Left renal cortex interstitium (tissue), 4 donors: ENCODE measurements at places on chromosomes 1 and 21. TPM values are rescaled to one million over a fixed set of nuclear protein-coding genes. Genes with fewer than 3 reads are reported as not detected.

DNA sequence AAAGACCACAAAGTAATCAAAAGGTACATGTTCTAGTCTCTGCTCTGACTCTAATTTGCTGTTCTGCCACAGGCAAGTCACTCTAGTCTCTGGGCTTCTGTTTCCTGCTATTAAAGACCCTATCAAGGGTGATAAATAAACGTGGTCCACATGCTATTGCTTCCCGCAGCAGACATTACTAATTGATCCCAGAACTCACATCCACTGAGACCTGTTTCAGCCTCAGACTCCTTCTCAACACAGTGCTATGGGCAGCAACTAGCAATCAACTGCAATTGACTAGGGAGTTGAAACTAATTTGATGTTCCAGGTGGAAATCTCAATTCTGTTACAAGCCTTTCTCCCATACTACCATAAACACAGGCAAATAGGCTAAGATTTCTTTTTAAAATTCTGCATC is 150.5 kb downstream of the KAZN start:
- DNase-seq = no peak

DNA sequence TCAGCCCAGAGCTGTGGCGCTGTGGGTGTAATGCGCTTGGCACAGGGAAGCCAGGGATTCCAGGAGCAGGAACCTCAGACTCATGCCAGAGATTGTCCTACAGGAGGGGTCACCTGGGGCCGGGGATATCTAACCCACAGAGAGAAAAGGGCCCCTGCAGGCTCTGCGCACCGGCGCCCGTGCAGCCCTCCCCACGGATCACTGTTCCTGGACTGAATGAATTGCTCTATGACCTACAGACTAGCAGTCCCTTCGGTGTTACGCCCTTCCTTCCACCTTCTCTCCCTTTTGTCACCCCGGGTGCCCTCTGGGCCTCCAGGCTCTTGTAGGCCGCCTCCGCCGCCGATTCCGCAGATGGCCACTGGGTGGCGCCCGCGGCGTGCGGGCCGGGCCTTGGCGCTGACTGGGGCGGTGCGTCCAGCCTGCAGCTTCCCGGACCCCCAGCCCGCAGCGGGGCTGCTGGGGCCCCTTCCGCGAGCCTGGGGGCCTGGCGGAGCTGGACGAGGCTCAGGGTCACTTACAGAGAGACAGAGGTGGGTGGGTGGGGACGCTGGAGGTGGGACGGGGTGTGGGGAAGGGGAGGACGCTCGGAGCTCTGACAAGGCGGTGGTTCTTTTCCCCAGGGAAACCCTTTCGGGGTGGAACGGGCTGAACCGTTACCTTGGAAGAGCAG is 101.3 kb downstream of the IER5 start:
- DNase-seq = peak; percentile 25

KRTAP7-1 gene
- polyA plus RNA-seq = not detected

DNA sequence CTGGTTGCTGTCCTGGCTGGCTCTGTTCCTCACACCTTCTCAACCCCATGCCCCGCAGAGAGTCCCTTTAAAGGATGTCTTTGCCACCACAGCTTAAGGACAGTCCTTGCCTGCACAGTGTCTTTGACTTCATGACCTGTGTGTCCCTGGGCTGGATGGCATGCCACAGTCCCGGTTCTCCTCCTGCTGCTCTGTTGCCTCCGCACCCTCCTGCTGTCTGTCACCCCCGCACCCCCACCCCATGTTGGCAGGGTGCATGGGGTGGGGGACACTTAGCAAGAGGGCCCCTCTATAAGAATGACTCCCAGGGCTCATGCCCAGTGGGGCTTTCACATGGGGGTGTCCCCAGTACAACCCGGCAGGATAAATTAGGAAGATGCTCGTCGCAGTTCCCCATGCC is 41.6 kb upstream of the PADI1 start:
- DNase-seq = no peak

DNA sequence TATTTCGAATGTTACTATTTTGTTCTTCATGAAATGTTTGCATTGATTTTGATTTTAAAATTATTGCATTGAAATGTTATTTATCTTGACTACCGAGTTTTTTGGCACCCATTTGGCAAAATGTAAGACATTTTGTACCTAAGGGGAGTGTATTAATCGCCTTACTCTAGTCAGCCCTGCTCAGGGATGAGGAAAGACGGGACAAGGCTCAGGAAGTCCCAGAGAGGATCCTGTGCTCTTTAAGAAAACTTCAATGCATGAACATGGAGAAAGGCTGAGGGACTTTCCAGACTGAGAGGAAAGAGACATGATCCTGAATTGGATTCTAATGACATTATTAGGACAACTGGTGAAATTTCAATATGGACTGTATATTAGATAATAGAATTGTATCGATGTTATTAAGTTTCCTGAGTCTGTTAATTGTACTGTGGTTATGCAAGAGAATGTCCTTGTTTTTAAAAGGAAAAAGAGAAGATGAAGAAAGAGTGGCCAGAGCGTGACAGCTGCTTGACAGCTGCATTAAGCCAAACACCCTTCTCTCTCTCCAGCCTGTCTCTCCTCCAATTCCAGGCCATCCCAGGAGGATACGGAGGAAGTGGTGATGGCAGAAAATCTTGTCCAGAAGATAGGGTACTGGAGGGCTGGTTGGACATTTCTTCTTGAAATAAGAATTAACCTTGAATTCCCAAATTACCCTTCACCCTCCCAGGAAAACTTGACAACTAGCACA is 66.0 kb downstream of the PLEKHA6 start:
- DNase-seq = no peak

DNA sequence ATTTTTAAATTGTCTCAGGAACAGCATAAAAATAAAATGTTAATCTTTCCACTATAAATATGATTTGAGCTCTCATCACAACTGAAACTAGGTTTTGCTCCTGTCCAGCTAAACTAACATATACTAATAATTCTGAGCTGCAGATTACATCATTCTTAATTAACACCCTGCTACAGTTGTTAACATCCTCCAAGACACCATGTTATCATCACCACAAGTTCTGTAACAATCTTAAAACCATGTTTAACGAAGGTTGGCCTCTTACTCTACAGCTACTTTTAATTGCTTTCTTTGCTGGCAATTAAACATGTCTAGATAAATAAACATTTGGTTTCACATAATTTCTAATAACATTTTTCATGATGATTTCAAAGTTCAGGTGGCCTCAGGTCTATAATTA is 240.9 kb downstream of the FAF1 start:
- no peak for DNase-seq

FLG2 gene
- 0.05 TPM for polyA plus RNA-seq

DNA sequence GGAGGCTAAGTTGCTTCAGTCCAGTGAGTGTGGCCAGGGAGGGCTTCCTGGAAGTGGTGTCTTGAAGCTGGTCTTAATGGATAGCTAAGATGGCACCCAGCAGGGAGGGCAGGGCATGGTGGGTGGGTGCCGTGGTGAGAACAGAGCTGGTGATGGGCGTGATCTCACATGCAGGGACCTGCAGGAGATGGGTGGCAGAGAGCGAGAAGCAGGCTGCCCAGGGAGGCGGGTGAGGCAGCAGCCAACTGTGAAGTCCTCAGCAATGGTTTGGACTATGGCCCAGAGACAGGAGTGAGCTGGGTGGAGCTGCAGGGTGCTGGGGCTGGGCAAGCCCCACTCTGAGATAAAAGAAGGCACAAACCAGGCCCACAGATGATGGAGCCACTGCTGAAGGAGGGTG is 50.7 kb downstream of the UMODL1 start:
- no peak for DNase-seq
